ENCODE measurements at places on chromosomes 1 and 21.

DNA sequence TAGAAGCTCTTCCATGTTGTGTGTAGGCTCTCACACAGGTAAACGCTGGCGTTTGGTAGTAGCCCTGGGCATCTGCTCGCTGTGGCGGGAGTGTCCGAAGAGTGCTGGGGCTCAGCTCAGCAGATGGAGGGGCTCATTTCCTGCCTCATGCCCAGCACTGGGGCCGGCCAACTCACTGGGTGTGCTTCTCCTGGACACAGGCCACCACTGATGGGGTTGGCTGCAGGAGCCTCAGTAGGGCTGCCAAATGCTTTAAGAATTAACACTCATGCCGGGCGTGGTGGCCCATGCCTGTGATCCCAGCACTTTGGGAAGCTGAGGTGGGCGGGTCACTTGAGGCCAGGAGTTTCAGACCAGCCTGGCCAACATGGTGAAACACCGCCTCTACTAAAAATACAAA, 20.9 kb downstream of the UQCRHL start:
- DNase-seq = no peak

DNA sequence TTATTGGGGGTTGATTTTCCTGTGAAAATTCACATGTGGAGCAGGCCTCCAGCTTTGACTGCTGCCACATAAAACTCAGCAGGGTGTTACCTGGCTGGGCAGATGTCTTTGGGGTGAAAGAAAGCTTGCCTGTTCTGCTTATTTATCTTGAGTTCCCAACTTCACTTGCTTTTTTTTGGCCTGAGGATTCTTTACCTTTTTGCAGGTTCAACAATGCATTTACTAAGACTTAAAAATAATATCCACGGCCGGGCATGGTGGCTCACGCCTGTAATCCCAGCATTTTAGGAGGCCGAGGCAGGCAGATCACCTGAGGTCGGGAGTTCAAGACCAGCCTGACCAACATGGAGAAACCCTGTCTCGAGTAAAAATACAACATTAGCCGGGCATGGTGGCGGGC, 509.1 kb downstream of the KIF26B start:
- DNase-seq = no peak

GRCh38 chr1:241823925-241824324, 24.1 kb upstream of the EXO1 start:
- no peak for DNase-seq

- DNase-seq = no peak
These were observed 165.8 kb upstream of the LRRC7 start for GRCh38 chr1:69401879-69402278.

GRCh38 chr1:99963041-99963795, 6.6 kb upstream of the SLC35A3 start:
- DNase-seq = no peak

GRCh38 chr1:107976431-107976830, 11.5 kb upstream of the VAV3 start:
- DNase-seq = no peak
